Ammon's horn (tissue), 1 donor: ENCODE measurements at places on chromosomes 1 and 21.
A peak's percentile ranks its signal among the peaks of the same experiment; 100 is the strongest.

DNA sequence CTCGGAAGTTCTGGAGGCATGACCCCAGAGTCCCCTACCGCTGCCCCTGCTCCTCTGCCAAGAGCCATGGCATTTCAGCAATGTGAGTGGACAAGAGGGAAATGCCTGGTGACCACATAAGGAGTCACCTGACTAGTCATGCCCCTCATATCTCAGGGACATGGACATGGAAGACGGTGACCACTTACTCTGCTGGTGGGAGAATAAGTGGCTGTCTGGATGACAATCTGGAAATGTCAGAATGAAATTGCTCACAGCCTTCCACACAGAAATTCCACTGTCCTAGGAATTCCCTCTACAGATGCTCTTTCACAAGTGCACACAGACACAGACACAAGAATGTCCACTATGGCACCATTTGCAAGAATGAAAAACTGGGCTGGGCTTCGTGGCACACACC is 24.3 kb upstream of the PLEKHG5 start:
- no peak for DNase-seq

- peak; percentile 54 for DNase-seq
These were observed 19.4 kb downstream of the PDE4B start for GRCh38 chr1:65812065-65812464.

GRCh38 chr1:1203561-1204424 is 2.6 kb downstream of the TNFRSF18 start:
- DNase-seq = no peak

DNA sequence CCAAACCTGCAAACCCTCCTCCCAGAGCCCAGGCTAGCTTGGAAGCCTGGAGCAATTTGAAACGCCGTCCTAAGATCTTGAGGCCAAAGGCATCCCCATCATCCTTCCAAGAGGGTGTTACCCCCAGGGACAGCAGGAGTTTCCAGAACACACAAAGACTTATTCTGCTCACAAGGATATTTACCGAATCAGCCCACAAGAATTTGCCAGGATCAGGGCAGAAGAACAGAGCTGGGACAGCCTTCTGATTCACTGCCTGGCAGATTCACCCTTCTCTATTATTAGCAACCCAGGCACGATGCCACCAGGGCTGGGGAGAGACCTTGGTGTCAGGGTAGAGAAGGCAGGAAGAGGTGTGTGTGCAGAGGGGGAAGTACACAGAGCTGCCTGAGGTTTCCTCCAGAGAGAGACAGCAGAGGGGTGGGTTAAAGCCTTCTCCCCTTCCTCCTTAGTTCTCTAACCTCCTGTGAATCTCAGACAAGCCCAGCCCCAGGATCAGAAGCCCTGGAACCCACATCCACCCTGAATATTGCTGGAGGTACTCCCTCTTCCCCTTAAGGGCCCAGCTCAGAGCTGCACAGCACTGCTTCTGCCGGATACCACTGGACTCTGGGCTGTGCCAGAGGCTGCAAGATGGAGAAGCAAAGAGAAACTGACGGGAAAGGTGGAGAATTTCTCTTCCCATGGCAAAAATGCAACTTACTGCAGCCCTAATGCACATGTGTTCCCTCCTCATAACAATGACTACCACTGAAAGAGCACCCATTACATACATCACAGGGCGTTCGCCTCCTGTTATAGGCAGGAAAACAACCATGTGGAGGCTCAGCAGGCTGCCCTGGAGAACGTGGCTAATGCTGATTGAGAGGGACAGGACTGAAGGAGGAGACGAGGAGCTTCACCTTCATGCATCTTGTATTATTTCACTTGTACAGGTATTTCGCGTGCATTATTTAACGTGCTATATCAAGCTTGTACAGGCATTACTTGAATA is 61.8 kb downstream of the ITPKB start:
- peak; percentile 91 for DNase-seq

GRCh38 chr1:224959656-224960055 is 30.2 kb downstream of the DNAH14 start:
- DNase-seq = no peak

GRCh38 chr21:37514038-37514667 is 147.6 kb downstream of the DYRK1A start:
- no peak for DNase-seq

- no peak for DNase-seq
These were observed 59.6 kb downstream of the DMRTB1 start for GRCh38 chr1:53518775-53519174.

GRCh38 chr1:63723602-63724001 is 50.2 kb upstream of the ROR1 start:
- DNase-seq = no peak

GRCh38 chr1:198160222-198160621 is 3.4 kb downstream of the NEK7 start:
- no peak for DNase-seq

DNA sequence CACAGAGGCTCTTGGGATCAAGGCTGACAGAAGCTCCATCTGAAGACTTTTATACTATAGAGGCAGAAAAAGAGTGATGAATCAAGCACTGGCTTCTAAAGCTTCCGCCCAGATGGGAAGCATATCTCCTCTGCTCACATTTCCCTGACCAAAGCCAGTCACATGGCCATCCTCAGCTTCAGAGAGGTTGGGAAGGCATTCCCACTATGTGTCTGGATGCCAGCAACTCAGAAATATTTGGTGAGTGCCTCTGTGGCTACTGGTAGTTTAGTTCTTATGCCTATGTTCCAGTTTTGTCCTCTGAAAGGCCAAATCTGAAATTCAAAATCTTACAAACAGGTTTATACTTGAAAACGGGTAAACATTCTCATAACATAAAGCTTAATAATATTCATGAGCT is 9.9 kb upstream of the DISC1 start:
- no peak for DNase-seq

DNA sequence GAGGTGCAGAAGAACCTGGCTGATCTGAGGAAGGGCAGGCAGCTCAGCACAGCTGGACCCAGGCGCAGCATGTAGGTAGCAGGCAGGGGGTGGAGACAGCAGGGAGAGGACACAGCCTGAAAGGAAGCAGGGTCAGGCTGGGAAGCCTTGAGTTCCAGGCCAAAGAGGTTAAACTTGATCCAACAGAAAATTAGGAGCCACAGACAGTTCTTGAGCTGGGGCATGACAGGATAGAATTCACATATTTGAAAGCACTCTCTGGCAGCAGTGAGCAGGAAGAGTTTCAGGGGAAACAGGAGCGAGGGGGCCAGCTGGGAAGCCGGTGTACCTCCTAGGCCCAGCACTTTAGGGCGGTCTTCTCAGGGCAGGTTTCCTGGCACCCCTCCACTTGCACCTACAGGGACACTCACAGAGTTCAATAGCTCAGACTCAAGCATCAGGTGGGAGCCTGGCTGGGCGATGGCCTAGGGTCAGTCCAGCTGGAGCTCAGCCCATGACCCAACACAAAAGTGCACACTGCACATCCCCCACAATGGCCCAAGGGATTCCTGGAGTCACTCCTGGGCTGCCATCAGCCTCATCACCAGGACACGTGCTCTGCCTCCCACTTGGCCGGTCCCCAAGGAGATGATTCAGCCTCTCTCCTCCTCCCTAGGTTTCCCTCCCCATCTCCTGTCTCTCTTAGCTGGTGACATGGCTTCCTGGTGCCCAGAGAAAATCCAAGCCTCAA is 22.7 kb downstream of the MATN1 start:
- peak; percentile 25 for DNase-seq

DNA sequence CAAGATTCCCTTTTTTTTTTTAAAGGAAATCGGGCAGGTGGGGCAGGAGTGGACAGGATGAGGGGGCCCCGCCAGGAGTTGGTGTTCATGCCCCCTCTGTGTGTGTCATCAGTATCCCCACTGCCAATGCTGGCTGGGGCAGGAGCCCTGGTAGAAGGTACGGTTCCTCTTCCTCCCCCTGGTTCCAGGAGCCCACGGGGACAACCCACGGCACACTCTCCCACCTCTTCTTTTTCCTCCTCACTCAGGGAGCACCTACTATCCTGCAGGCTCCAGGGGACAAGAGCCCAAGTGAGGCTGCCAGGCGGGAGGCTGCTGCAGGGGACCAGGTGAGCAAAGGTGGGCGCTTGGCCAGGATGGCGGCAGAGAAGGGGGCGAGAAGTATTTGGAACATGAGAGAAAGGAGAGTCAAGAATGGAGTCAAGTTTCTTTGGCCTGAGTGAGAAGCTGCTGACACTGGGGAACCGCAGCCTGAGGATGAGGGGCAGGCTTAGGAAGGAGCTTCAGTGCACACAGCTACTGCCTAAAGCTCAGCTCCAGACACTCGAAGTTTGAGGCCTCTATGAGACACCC is 26.5 kb downstream of the ECE1 start:
- DNase-seq = no peak

DNA sequence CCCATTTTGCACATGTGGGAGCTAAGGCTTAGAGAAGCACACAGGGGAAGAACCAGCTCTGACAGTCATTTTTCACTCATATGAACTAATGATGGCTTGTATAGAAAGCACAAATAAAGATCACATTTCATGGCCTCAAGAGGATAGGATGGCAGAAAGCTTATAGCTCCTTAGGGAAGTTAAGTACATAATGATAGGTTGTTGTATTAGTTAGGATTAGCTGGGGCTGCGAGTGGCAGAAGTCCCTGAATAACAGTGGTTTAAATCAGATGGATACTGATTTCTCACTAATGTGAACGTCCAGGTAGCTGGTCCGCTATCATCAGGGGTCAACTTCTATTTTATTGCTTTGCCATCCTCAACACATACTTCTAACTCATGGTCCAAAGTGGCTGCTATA is 284.0 kb downstream of the RPS6KC1 start:
- DNase-seq = no peak

- DNase-seq = no peak
These were observed 30.2 kb downstream of the AK4 start for GRCh38 chr1:65178235-65178634.

DNA sequence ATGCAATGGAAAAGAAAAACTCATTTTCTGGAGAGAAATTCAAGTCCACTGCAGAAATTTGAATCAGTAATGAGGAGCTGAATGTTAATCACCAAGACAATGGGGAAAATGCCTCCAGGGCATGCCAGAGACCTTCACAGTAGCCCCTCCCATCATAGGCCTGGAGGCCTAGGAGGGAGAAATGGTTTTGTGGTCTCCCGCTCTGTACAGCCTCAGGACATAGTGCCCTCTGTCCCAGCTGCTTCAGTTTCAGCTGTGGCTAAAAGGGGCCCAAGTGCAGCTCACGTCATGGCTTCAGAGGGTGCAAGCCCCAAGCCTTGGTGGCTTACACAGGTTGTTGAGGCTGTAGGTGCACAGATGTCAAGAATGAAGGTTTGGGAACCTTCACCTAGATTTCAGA is 223.0 kb downstream of the GRIK1 start:
- no peak for DNase-seq

DNA sequence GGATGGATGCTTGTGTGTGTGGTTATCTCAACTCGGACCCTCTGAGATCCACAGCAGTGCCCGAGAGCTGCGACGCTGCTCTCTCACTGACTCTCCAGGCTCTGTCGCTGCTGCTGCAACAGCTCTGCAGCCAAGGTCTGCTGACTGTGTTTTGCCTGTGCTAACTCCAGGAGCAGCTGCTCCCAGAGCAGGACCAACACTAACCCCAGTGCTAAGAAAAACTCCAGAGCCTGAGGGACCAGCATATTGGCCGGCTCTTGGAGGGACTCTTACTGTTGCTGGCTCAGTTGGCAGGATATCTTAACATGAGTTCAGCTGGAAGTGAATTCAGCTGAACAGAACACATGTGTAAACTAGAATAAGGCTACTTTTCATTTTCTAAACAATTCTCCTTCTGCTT is 4.4 kb downstream of the LCE2C start:
- no peak for DNase-seq
